ENCODE measurements at places on chromosomes 3 and 15.

GRCh38 chr3:138950006-138950644 is 3.1 kb downstream of the FOXL2NB start:
- no peak for DNase-seq

GRCh38 chr3:43161684-43162229 is 55.9 kb upstream of the POMGNT2 start:
- DNase-seq = no peak

DNA sequence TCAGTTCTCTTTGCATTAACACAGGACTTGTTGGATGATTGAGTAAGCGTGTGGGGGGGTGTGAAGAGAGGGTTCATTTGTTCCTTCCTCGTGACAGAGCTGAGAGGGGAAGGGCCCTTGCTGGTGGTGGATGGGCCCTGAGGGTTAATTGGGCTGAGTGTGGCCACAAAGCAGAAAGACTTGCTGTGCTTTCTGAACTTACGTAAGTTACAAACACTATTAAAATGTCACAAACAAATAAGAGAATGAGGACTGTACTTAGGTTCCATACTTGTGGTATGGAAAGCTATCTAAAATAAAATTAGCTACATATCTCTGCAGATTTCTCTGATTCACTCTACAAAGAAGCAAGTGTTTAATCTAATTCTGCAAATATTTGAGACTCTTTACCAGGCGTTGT is 231.3 kb downstream of the LPP start:
- DNase-seq = no peak

- DNase-seq = no peak
Measured at GRCh38 chr3:190073264-190074008, 47.3 kb downstream of the P3H2 start.

GRCh38 chr3:66639809-66640356 is 139.1 kb upstream of the LRIG1 start:
- no peak for DNase-seq

GRCh38 chr15:94164202-94164807 is 67.1 kb upstream of the MCTP2 start:
- peak; percentile 50 for DNase-seq

GRCh38 chr3:79368403-79368802 is 399.4 kb downstream of the ROBO1 start:
- peak; percentile 12 for DNase-seq

DNA sequence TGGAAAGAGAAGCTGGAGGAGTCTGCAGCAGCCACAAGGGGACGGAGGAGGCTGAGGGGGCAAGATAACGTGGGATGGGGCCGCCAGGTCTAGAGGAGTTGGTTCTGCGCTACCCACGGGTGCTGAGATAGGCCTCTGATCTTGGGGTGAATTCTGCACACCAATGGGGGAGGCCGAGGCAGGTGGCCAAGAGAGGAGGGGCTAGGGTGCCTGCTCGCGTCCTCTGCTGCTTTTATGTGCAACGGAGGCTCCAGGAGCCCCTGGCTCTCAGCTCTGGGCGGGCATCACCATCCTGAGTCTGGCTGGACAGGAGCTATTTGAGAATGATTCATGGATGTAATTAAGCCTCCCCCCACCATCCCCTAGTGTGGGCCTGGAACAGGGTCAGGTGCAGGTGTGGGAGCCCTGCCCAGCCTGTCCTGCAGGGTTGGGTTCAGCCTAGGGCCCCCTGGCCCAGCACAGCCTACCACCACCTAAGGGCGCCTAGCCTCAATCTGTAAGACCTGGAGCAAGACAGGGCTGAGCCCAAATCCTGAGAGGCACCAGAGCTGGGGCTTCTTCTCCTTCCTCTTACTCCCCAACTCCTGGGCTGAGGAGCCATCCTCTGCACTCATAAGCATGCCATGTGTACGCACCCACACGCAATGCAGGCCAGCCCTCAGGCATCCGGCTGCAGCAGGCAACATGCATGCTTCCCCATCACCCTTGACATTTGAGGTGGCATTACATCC is 32.3 kb upstream of the SEMA3F start:
- no peak for DNase-seq

DNA sequence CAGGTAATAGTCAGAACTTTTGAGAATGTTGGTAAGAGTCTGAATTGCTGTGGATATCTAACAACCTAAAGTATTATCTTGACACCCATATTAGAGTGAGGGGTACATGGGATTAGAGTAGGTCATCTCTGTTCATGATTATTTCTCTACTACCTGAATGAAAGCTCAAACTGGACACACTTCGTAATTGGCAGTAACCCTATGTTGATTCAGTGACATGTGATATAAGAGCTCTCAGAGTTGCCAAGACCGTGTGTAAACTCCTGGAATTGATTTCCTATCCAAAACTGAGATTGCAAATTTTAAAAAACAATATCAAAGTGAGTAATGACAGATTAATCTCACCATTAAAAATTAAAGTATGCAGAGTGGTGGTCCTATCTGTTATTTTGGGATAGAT is 214.8 kb upstream of the ARHGEF26 start:
- no peak for DNase-seq

DNA sequence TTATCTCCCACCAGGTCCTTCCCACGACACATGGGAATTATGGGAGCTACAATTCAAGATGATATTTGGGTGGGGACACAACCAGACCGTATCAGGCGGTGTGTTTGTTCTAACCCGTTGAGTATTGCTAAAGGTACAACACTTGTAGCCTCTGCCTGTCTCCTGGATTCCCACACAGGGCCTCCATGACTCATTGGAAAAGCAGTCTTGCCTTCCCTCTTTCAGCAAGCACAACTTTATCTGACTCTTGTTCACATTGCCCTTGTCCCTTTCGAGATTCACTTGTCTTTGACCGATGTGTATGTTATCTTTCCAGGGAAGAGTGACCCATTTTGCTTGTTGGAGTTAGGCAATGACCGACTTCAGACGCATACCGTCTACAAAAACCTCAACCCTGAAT is 152.3 kb downstream of the MCTP2 start:
- no peak for DNase-seq

DNA sequence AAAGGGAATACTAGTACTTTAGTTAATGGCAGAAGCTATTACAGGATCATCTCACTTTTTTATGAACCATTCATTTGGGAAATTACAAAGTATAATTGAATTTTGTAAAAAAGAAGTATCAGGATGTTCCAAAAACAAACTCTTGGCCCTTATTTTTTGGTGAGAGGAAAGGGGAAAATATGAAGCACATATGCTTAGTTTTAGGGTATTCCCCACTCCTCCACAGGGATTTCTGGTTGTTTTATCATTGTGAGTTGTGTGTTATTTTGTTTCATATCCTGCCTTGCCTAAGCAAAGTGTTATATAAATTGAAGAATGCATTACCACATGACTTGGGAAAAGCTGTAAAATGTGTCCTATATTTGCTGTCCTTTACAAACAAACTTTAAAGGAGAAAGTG is 227.0 kb downstream of the FMN1 start:
- DNase-seq = no peak

GRCh38 chr15:92073044-92073785 is 219.7 kb downstream of the SLCO3A1 start:
- no peak for DNase-seq

DNA sequence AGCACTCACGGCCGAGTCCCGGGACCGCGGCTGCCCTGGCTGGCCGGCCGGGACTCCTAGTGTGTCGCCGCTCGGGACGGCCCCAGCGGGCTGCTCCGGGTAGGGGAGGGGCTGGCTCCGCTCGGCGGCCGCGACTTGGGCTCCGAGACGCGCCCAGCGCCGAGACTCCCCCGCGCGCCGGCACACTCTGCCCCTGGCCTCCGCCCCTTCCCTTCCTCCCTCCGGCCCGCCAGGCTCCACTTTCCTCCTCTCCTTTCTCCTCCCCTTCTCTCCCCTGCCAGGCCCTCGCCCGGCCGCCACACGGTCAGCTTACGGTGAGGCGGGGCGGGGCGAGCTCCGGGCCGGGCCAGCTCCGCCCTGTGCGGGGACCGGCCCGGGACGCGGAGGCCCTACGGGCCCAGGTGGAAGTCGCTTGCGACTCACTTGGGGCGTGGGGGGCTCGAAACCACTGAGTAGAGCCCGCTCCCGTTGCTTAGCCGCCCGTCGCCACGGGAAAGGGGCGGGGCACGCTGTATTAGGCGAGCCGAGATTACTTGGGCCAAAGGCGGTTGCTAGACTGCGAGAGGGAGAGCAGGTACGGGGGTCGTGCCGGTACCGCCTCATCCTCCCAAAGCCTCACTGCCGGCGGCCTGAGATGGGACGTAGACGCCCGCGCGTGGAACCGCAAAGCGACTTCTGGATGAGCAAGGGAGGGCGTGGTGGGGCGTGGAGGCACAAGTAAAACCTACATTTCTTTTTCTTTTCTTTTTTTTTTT is at the start of gene ITGB5:
ITGB5 (minus strand) TSS at position 189 of the 755 bp plus-strand sequence. CDS start 365 bp downstream, outside the sequence.
- peak; percentile 88 for DNase-seq

DNA sequence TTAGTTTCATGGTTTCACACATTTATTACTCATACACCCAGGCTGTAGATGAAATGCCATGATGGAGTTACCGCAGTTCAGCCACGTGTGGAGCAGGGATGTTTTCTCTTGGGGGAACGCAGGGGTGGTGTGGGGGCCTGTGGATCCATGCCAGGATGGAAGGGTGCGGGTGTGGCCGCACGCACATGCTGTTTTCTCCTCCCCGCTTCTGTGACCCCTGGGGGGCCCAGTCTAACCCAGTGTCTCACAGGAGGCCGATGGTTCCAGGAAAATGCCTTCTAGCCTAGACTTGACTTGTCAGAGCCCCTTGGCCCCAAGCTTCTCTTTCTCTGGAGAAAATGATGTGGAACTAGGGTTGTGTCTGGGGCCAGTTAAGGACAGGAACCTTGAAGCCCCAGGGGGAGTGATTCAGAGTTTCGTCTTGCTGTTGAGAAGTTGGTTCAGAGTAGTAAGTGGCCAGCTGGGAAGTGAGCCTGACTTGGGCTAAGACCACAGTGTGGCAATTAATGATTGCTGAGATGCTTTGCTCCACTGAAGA is 240.4 kb upstream of the BHLHE40 start:
- DNase-seq = no peak

- peak; percentile 89 for DNase-seq
Measured at GRCh38 chr15:67146234-67146633, 80.8 kb downstream of the SMAD3 start.

GRCh38 chr3:185498503-185499396 is at the start of gene TMEM41A:
TMEM41A (minus strand) TSS chr3:185499035; CDS start chr3:185498961, 74 bp downstream.
- DNase-seq = peak; percentile 92

- no peak for DNase-seq
Measured at GRCh38 chr3:137761563-137762503, 2.3 kb upstream of the SOX14 start.

- DNase-seq = no peak
Measured at GRCh38 chr3:129940086-129940485, 34.4 kb upstream of the TRH start.

Measured in SJCRH30 (cell line).